Stimulated activated CD4-positive, alpha-beta T cell treated with anti-CD3 and anti-CD28 coated beads, TNF-alpha, amount 100 ng/mL, for 4 hours (primary cell): ENCODE measurements at places on chromosomes 4 and X.
A peak's percentile ranks its signal among the peaks of the same experiment; 100 is the strongest.

GRCh38 chr4:157664726-157665125 lies 444.2 kb downstream of the GRIA2 start:
- DNase-seq: no peak

DNA sequence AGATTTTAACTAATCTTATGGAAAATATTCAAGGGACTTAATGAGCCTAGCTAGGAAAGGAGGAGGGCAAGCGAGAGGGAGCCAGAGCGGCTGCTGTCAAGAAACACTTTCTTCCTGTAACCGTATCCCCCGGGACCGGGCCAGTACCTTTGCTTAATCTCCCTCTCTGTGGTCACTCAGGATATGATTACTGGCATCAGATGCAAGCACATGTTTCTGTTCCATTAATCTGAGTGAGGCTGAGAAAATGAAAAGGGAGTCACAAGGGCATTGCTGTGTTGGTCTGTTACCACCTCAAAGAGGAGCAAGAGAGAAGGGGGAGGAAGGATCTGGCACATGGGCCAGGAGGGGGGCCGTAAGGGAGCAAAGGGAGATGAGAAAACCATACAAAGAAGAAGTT lies 356.7 kb upstream of the GATB start:
- no peak for DNase-seq

DNA sequence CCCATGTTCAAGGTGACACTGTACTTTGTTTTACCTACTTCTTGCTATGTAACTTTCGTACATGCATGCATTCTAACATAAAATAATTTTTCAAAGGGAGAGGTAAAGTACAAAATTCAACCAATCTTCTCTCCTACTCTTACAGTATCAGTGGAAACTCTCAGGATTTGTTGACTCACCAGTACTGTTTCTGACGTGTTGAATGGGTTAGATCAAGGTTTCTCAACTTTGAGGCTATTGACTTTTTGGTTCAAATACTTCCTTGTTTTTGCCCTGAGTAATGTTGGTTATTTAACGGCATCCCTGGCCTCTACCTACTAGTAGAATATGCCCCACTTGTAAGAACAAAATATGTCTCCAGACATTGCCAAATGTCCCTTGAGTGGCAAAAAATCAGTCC lies 94.6 kb upstream of the SMAD1 start:
- DNase-seq: no peak

GRCh38 chr4:123706973-123707372 lies 310.4 kb downstream of the SPRY1 start:
- DNase-seq: no peak

DNA sequence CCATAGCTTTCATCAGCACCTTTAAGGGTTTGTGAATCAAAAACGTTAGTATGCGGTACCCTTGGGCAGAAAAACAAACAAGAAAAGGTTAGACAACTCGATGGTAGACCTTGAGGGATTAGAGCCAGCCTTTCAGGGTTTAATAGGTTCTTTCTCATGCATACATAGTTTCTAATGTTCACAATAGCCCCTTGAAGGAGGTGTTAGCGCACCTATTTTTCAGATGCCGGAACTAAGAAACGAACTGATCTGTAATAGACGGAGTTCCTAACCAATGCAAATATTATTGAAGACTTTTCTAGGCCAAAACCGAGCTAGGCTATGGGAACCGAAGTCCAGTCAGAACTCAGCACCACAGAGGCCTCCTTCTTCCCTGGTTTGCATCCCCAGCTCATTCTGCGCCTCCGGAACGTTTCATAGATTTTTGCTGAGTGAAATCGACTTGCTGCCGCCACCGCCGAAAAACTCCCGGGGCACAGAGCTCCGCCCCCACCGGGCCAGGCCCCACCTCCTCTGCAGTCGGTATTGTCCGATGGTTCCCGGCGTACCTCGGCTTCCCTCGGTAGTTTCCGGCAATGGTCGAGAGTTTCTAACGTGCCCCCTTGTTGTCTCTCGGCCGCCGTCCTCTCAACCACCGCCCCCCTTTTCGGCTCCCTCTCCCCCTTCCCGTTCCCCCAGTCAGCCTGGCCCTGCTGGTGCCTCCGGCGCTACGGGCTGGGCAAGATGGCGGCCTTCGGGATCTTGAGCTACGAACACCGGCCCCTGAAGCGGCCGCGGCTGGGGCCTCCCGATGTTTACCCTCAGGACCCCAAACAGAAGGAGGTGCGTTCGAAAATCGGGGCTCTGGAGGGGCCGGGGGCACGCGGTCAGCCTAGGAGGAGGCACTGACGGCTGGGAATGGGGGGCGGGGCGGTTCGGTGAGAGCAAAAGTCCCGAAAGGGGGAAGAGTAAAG lies at the start of gene MED12:
Gene MED12 (plus strand): TSS at position 565 of the 953 bp plus-strand sequence. CDS start 159 bp downstream, at position 724.
- DNase-seq: peak; percentile 62

- no peak for DNase-seq
These were observed 138.8 kb downstream of the TEX11 start for GRCh38 chrX:70769659-70770227.

GRCh38 chr4:181982437-181982836 lies 260.8 kb upstream of the TENM3 start:
- no peak for DNase-seq
